Stimulated activated CD4-positive, alpha-beta T cell treated with anti-CD3 and anti-CD28 coated beads, Interleukin-1b, Interleukin-23, amount 100 ng/mL, for 1 hour (primary cell): ENCODE measurements at places on chromosomes 12 and 14.

DNA sequence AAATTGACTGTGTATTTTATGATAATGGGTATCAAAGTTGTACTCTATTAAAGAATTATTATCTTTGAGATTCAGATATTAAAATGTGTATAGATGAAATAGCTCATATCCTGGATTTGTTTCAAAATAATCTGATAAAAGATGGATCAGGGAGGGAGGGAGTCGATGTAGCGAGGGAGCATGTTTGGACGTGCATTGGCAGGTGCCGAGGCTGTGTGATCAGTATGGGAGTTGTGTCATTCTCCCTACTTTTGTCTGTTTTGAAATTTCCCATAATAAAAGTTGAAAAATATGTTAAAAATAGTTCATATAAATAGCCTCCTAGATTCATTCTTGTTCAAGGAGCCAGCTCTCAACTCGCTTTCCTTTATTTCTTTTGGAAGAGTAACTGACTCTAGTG, 171.6 kb upstream of the HIF1A start:
- DNase-seq = no peak

DNA sequence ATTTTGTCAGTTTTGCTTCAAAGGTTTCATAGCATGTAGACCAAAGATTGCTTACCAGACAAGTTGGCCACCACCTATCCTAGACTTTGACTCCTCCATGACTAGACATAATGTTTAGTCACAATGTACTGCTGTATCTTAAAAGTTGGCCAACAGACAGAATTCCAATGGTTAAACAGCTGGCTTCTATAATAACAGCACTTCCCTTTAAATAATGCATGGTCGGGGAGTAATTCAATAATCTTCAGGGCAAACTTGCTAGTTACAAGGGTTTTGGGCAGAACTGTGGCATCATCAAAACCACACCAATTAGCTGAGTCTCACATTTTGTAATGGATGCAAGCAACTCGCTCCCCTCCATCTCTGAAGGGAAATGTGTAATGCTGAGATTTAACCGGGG, 56.9 kb downstream of the IGF1 start:
- no peak for DNase-seq

GRCh38 chr12:6614513-6615172, 7.5 kb upstream of the CHD4 start:
- DNase-seq = no peak

DNA sequence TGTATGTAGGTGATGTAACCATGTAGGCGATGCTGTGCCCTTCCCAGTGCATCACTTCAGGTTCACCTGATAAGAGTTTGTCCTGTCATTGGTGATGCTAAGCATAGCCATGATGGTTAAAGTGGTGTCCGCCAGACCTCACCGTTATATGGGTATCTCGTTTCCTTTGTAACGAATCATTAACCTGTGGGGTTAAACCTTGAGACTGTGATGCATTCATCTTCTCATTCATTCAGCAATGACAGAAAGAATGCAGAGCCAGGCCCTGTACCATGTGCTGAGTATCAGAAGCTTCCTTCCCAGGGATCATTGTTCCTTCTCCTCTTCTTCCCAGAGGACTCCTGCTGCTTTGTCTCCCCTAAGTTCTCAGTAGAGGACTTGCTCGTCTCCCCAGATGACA, 84.9 kb downstream of the CCDC60 start:
- DNase-seq = no peak

DNA sequence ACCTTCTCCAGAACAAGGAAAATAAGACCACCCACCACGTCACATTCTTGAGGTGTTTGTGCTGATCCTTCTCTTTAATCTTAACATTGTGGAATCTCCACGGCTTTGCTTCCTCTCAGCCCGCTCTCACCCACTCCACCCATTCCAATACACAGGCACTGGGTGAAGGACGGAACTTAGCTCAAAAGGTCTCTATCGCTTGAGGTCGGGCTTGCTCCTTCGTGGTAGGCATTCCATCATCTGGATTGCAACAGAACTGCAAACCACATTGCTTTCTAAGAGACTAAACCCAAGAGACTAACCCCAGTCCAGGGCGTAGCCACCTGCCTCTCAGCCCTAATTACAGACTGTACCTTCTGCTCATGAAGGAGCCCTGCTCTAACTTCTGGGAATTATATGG, 24.0 kb upstream of the MDM2 start:
- DNase-seq = no peak

DNA sequence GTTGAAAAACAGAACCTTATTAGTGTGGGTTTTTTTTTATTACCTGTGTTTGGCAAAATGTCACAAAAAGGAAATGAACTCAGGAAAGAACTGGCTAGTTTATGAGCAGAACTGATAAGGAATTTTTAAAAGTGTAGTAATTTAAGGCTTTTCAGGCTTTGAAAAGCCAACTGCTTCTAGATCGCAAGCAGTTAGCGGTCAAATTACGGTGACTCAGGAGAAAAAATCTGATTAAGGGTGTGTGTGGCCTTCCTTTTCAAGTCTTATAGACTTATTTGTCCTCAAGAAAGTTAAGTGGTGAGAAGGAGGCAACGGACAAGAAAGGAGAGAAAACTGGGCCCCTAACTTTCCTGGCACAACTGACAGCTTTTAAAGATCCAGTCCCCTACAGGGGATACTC, 33.4 kb downstream of the PDZRN4 start:
- DNase-seq = no peak

GRCh38 chr12:53060064-53060720, 10.3 kb downstream of the TNS2 start:
- DNase-seq = no peak

DNA sequence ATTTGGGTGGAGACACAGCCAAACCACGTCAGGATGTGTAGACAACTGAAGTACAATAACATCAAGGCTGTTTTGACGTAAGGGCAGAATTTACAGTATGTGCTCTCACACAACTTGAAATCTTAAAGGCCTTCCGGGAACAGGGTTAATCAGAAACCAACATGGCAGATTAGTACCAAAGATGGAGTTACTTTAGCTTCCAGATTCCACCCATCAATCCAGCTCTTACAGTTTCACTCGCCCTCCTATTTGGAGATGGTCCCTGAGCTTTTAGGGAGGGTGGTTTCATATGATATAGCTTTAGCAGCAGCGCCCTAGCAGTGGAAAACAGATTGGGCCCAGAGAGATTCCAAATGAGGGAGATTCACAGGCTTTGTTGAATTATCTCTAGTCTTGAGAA, 2.0 kb upstream of the XPOT start:
- no peak for DNase-seq

DNA sequence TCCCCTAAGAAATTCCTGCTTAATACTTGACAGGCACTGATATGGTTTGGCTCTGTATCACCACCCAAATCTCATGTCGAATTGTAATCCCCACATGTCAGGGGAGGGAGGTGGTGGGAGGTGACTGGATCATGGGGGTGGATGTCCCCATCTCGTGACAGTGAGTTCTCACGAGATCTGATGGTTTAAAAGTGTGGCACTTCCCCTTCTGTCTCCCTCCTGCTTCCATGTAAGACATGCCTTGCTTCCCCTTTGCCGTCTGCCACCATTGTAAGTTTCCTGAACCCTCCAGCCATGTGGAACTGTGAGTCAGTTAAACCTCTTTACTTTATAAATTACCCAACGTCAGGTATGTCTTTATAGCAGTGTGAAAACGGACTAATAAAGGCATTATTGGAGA, 198.0 kb downstream of the FOXN3 start:
- no peak for DNase-seq

DNA sequence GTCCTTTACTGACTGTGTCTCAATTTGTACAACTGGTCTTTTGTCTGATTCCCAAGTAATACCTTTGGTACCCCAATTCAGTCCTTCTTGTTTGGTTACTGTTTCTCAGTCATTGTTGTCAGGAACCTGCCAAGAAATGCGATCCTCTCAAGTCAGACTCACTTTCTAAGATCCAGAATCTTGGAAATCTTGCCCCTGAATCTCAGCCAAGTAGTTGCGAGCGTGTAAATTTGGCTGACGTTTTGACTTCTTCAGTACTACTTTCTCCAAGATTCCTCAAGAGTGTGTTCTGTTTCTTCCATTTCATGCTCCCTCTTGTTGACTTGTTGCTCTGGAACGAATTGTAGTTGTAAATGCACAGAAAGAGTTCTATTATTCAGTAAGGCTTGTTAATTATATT, 114.0 kb downstream of the MSRB3 start:
- no peak for DNase-seq

- no peak for DNase-seq
Measured at GRCh38 chr14:52283099-52283498, 15.6 kb downstream of the PTGDR start.

DNA sequence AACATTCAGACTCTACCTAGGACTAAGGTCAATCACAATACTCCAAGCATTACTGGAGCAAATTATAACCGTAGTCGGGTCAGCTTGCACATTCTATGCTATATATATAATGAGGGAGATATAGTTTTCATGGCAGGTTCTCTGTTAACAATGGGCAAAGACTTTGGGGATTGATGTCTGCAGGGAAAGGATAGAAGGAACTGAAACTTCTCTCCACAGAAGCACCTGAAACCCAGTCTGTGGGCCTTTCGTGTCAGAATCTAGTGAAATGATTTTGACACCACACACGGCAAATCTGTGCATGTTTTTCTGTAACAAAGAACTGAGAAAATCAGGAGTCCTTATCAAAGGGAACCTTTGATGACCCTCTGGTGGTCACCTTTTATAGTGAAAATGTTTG, 847.4 kb downstream of the NRXN3 start:
- no peak for DNase-seq

DNA sequence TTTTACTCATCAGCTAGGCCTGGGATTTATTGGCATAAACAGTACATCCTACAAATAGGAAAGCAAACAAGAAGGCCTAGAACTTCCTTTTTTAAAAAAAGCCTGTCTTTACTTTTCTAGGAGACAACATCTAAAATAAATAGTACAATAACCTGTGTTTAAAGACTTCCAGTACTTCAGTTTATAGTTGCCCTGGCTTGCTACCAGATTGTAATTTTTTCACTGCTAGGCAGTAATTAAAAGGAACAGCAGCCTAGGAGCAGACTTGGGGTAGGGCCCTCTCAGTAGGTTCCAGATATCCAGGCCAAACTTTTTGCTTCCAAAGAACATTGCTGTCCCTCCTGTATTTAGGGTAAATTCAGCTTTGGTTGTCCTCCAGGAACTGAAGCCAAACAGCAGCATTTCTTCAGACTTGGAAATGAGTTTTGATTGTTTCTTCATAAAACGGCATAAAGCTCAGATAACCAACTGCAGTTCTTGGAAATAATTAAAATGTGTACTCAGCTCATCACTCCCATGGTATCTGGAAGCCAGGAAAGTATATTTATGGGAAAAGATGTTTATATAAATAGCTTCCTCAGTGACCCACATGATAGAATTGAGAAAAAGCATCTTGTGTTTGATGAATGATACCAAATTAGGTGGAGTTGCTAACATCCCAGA, 61.7 kb downstream of the PPP1R36 start:
- no peak for DNase-seq

DNA sequence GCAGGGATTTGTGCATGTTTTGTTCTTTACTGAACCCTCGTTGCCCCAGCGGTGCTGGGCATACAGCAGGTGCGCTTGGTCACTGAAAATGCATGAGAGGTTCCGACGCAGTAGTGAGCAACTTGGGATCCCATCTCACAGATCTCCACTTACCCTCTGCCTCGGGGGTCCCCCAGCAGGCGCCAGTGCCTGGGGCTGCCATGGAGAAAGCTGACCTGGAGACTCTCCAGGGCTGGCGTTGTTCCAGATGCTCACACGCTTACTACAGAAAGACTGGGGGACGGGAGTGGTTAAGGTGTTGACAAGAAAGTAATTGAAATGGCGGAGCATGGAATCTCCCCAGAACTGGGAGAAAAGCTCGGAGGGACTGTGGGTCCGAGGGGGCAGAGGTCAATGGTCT, 14.2 kb downstream of the GLT1D1 start:
- no peak for DNase-seq

DNA sequence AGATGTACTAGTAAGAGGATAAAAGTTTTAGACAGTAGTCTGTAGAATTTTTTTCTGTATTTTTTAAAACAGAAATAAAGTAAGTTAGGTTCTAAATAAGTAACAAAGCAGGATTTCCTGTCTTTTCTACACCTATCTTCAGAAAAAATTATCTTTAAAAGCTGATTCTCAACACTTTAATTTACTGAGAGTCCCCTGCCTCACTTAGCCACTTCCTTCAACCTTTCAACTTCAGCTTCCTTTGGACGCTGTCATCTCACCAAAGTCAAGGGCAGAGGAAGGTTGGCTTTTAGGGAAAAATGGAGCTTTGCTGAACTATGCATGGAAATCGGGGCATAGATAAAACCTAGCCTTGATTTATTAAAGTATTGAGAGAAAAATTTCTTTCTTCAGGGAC, 44.9 kb upstream of the CERS5 start:
- no peak for DNase-seq

GRCh38 chr14:73740618-73741326, 26.6 kb upstream of the PNMA1 start:
- DNase-seq = no peak

DNA sequence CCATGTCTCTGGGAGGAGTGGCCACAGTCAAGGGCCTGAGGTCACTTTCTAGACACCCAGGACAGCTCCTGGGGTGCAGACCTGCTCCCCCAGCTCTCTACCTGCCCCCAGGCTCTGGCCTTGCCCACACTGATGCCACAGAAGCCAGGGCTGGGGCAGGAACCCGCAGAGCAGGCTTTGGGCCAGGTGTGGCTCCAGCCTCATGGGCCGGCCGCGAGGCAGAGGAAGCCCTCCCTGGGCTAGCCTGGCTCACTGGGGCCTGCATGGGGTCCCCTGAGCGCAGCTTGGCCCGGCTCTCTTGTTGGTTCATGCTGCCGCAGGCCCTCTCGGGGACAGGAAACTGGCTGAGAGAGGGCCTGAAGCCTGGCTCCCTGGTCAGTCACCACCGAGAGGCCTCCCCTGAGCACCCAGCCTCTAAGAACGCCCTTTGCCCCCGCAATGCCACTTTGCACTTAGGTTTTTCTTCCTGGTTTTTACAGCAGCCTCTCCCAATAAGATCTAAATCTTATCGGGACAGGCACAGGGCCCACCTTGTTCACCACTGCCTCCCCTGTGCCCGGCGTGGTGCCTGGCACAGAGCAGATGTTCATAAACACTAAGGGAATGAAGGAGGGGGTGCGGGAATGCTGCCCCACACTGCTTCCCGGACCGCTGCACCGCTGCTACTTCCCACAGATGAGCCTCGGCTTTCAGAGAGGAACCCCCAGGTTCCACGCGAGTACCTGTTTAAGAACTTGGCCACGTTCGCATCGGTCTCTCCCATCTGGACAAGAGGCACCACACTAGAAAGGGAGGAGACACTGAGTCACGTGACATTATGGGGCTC, 14.7 kb downstream of the MMAB start:
- DNase-seq = no peak
